Activated naive CD4-positive, alpha-beta T cell (primary cell): ENCODE measurements at places on chromosomes 5 and 9.

DNA sequence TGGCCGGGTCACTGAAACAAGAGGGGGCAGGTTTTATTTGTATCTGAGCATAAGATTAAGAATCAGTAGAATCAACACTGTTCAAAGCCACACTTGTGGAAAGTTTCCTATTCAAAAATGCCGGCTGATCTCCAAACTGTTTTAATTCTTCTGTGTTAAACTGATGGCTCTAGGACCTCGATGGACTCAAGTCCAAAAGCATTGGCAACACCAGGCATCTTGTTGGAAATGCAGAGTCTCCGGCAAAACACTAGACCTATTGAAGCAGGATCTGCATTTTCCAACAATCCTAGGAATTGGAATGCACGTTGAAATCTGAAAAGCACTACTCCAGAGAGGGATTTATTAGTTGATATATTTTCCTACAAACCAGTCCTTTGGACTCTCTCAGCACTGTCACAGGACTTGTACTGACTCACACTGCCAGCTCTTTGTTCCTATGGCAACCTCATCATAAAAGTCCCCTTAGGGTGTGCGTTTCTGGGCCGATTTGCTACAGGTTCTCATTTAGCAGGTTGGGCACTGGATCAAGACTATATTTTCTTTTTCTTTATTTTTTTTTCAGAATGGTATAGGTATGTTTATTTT, 48.1 kb upstream of the PCA3 start:
- DNase-seq, result no peak

DNA sequence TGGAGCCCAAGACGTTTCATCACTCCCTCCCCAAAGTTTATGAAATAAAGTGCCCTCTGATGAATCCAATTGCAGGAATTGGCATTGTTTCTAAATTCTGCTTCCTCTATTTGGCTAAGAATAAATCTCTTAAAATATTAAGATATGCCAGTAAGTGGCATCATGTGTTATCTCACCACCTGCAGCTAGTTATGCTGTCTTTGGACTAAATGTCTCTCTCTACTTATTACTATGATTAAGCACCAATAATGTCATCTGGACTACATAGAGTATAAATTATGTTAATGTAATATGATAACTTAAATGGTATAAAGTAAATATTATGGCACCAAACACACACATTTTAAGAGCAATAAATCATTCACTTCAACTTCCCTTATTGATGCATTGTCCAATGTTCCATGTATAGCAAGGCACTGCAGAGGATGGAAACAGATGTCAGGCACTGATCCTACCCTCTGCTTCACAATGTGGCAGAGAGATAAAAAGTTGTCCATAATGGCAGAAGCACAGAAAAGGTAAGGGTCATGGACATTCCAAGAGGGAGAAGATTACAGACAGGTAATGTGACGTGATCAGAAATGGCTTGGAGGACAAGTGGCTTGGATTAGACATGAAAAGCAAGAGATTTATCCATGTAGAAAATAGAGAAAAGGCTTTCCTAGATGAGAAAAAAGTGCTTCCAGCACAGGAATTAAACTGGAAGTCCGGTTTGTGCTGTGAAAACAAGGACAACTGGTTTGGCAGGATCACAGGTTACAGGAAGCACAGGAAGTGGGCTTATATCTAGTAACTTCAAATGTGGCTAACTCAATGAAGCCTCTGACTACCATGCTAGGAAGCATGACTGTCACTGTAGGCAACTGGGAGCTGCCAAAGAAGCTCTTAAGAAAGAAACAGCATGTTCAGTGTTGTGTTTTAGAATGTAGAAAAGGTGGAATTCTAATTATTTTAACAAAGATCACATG, 26.7 kb downstream of the MARCHF11 start:
- DNase-seq, result no peak

DNA sequence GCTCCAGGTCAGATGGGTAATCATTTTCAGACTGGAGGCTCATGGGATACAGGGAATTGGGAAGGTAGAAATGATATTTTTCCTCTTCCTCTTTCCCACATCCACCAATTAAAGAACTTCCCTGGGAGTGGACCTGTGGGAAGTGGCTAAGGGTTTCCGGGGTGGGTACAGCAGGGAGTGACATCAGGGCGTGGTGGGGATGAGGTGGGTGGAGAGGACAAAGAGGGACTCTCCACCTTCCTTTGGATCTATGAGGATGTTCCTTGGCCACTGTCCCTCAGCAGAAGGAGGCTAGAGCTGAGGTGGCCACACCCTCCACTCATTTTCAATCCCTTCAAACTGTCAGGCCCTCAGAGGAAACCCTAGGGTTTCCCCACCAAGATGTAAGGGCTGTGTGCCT, 54.7 kb downstream of the IRF1 start:
- no peak for DNase-seq

- DNase-seq, result no peak
Observed at GRCh38 chr9:119802621-119803020, 433.4 kb upstream of the BRINP1 start.

DNA sequence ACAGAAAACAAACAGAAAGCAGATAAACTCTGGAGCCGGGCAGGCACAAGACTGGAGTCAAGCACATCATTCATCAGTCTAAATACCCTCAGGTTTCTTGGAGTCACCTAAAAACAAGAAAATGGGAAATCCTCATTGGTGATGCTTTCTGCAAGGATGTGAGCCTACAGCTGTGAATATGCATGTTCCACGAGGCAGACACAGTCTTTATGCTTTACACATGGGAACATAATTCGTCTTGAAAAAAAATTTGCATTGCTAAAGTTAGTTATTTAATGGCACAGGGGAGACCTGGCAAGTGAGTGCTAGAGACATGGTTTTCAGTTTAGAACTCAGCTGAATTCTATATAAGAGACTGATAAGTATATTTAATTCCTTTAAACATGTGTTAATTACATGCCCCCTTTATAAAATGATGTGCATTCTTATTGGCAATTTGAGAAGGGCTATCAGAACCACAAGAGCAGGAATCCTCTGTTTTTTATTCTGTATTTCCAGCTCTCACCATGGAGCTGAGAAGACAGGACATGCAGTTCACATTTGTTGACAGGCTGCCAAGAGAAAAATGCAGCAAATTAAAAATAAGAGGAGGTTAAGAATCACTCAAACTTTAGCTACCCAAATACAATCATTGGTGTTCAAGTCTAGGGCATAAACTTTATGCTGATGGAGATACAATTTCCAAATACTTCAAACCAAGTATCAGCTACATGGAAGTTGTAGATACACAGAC, 438.0 kb upstream of the MPDZ start:
- DNase-seq, result no peak
